Occipital lobe (tissue), 3 donors: ENCODE measurements at places on chromosomes 2 and 18. TPM values are rescaled to one million over a fixed set of nuclear protein-coding genes. Genes with fewer than 3 reads are reported as not detected.
A peak's percentile ranks its signal among the peaks of the same experiment; 100 is the strongest.

The TMEM200C gene
- 16.4 TPM for total RNA-seq

The TNFAIP6 gene
- 0.31 TPM for total RNA-seq

The C1QL2 gene
- total RNA-seq = 1.6 TPM

The GREB1L gene
- total RNA-seq = 0.31 TPM

The GALNT3 gene
- 5.3 TPM for total RNA-seq

The PLB1 gene
- 2.3 TPM for total RNA-seq

The ZNF513 gene
- 12.0 TPM for total RNA-seq

The CCDC74B gene
- total RNA-seq = 3.6 TPM

The MCEE gene
- 10.3 TPM for total RNA-seq

The ZNF521 gene
- 8.4 TPM for total RNA-seq

The ORC4 gene
- 95.5 TPM for total RNA-seq

The ABCB11 gene
- 0.16 TPM for total RNA-seq

- DNase-seq = no peak
Measured at GRCh38 chr2:183408562-183408961, 284.3 kb downstream of the NUP35 start.

DNA sequence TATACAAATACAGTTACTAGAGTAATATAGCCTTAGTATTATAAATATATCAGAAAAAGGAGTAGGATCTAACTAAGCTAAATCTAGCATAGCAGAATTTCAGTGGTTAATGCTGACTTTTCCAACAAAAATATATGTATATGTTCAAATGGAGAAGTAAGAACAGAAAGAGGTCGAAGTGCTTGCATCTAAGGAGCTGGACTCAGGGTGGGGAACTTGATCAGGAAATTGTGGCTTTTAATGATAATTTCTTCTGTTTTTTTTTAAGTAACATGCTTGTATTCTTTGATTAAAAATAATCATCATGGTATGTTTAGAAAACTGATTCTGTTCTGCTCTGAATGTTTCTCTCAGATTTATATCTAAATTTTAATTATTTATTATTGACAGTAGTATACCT lies 327.1 kb downstream of the GALNT13 start:
- no peak for DNase-seq

- no peak for DNase-seq
Measured at GRCh38 chr18:31233621-31234275, 71.1 kb upstream of the DSC1 start.

- DNase-seq = peak; percentile 6
Measured at GRCh38 chr18:46916551-46917107, 678 bp downstream of the PIAS2 start.

DNA sequence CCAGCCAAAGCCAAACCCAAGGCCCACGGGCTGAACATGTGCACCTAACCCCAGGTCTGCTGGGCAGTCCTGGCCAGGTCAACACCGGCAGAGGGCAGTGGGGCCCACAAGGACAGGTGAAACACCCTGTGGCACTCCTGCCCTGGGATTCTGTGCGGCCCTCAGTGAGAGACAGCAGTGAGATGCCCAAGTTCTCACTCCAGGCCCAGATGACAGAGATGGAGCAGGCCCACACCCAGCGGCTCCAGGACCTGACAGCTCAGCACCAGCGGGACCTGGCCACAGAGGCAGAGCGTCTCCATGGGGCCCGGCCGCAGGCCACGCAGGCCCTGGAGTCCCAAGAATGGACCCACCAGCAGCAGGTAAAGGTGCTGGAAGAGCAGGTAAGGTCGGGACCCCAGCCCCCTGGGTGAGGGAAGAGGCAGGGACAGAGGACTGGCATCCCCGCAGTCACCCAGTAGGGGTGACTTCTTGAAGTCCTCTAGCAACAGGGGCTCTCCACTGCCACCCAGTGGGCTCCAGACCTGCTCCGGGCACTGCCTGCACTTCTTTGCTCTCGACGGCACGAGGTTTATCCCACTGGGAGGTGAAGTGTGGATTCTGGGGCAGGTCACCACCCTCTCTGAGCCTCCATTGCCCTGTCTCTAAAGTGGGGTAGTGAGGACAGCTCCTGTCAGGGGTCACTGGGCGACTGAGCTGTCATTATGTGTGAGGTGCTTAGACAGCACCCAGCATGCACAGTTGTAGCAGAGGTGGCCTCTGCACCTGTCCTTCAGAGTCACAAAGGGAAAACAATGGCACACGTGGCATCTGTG lies 8.8 kb upstream of the SNED1 start:
- DNase-seq = no peak

DNA sequence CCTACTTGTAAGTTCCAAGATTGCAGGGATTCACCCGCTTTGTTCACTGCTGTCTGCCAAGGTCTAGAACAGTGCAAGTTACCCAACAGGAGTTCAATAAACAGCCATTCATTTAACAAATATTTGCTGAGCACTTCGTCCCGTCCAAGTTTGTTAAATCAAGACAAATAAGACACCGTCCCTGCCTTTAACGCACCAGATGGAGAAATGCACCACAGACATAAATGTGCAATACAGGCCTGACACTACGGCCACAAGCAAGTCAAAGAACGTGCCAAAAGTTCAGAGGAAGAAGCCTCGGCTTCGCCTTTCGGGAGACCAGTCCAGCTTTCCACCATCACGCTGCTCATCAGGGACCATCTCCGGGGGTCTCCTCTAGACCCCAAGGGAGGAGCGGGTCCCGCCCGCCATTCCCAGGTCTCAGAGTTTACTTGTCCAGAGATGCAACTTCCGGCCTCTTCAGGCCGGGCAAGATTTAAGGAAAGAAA lies 429 bp downstream of the C2orf76 start:
- peak; percentile 54 for DNase-seq

- DNase-seq = no peak
Measured at GRCh38 chr2:72731116-72731515, 94.7 kb downstream of the EXOC6B start.

DNA sequence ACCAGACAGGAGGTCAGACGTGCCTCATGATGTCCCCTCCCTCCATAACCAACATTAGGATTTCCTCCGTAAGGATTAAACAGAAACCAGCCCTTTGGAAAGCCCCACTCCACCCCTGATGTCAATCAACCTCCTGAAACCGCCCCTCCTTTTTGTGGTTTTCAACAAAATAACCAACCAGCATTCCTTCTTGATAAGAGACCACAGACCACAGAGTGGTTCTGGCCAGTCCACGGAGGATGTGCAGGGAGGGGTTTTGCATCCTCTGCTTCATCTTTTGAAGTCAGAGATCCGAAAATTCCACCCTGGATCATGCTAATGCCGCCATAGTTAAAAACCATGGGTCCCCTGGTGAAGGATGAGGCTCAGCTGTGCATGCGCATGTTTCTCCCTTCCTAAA lies 180.0 kb upstream of the CCDC150 start:
- DNase-seq = no peak

DNA sequence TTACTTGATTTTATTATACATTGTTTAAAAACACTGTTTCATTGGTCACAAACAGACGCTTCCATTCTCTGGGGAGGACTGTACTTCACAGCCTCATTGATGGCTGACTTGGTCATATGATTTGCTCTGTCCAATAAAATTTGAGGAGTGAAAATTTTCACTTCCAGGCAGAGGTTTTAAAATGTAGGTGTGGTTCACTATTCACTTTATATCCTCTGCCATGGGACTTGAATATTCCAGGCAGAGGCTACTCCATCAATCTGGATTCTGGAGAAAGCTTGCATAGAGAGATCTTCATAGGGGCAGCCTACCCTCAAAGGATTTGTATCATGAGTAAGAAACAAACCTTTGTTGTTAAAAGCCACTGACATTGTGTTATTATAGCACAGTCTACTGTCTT lies 56.7 kb downstream of the LDAH start:
- no peak for DNase-seq

DNA sequence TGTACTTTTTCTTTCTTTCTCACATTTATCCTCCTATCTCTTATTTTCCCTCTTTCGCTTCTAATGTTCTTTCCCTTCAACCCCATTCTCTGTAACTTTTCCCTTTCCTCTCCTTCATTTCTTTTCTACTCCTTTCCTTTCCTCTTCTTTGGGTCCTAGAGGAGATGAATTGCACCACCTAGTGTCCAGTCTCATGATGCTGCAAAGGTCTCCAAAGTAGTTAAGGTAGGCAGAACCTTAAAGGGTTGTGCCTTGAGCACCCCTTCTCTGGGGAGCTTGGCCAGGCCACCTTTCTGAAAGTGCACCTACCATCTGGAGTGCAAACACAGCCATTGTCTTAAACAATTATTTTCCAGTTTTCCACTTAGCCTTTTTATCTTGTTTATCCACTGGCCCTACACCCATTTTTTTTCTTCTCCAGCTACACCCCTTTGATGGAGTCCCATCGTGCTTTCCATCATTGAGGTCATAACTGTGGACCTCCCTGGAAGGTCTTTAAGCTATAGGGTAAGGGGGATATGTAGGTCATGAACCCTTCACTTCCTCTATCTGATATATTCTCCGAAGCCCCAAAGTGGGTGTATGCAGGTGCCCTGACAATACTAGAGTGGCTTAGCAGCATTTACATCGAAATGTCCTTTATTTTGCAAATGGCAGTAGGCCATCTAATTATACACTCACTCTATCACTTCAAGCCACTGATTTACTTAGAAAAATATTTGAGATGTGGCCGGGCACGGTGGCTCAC lies 155.9 kb downstream of the ESCO1 start:
- DNase-seq = no peak

- DNase-seq = no peak
Measured at GRCh38 chr2:83661711-83662110, 797.4 kb downstream of the SUCLG1 start.

DNA sequence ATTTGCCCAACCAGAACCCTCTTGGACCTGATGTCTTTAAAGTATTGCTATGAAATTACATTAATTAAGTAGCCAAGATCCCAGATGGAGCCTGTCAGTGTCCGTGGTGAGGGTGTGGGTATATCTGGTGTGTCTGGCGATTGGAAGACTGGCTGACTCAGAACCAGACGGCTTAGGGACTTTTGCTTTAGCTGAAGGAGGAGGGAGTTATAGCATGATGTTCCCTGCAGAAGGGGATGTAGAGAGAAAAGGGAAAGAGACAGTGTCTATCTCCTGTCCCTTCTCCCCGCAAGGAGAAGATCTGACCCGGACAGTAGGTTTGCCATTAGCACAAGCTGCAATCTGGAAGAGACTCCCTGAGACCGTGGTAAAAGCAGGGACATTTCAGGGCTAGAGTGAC lies 60.6 kb downstream of the POU3F3 start:
- DNase-seq = no peak

- DNase-seq = no peak
Measured at GRCh38 chr2:171629113-171629512, 58.2 kb upstream of the DYNC1I2 start.

DNA sequence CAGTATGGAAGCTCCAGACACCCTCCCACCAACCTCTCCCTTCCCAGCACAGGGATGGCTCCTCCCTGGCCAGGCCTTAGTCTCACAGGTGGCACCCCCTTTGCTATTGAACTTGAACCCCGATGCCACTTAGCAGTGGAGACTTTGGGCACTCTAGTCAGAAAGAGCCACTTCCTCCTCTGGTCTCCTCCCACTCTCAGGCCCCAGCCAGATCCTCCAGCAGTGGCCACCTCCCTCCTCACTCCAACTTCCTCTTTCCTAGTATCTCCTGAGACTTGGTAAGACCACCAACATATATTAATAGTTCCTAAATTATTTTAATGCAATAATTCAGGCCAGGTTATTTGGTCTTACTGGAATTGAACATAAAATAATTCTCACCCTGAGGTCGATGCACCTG lies 437.2 kb upstream of the ID2 start:
- no peak for DNase-seq

DNA sequence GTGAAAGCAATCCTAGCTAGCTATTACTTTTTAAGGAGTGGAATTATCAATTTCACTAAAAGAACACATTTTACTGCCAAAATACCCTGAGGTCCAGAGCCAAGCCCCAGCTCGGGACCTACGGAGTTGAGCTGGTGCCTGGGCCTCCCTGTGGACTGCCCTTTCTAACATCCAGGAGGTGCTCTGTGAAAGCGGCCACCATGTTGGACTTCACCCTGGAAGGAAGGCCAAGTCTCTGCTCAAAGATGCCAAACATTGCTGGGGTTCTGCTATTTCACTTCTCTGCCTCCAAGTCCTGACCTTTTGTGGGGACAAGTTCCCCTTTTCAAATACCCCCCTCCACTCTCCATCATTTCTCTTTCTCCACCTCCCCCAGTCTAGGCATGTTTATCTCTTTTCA lies 498.7 kb upstream of the RAB6C start:
- no peak for DNase-seq

- no peak for DNase-seq
Measured at GRCh38 chr2:190858817-190859216, 21.8 kb upstream of the GLS start.

DNA sequence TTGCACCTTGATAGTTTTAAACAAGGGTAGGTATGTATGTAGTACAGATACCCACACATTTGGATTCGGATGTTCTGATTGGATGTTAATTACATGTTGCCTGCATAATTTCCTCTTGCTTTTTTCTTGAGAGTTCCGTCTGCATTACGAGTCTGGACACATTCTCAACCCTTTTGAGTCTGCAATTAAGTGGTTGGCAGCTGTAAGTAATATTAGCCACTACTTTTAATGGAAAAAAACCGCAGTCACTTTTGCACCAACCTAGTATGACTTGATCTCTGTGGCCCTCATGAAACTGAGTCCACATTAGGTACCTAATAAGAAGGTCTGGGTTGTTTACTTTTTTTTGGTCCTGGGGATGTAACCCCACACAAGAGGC lies 217.3 kb downstream of the VAPA start:
- no peak for DNase-seq

GRCh38 chr2:126911111-126911796 lies 12.6 kb downstream of the TEX51 start:
- DNase-seq = no peak

GRCh38 chr2:28277466-28277865 lies 115.2 kb upstream of the FOSL2 start:
- DNase-seq = no peak

DNA sequence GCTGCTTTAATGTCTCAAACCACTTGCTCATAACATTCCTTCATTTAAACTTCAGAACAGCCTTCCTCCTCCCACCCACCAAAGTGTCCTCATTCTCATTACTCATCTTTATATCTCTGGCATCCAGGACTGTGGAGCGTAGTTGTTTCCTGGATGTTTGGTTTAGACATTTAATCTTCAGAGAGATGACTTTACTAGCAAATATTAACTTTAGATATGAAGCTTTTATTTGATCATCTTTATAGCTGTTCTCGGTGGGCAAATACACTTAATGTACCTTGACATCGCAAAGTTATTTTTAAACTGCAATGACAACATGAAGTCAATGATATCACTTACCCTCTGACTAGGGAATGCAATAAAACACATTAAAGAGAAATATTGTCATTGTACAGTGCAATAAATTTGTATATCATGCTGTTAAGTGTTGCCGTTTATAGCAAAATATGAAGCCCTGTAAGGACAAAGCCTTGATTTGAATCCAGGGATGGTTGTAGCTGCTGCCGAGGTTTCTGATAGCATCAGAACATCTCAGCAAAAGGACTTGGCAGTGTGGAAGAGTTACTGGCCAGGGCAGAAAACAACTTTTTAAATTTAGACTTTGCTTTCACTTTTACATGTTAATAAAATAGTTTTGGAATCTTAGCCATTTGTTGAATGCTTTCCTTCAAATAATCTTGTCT lies 4.6 kb upstream of the LAMA3 start:
- DNase-seq = no peak

- no peak for DNase-seq
Measured at GRCh38 chr2:111686994-111687393, 197.0 kb downstream of the ANAPC1 start.
